ENCODE measurements at places on chromosomes 12 and 14.

GRCh38 chr12:24741216-24741615 lies 207.7 kb downstream of the BCAT1 start:
- DNase-seq, result no peak

- DNase-seq, result peak; percentile 75
Measured at GRCh38 chr14:99531251-99532096, 50.3 kb downstream of the CCNK start.

- DNase-seq, result peak; percentile 99
Measured at GRCh38 chr12:57487597-57488401, at the start of gene MARS1. Gene MARS1 (plus strand): TSS chr12:57488068. CDS start chr12:57488091, 23 bp downstream.

- DNase-seq, result peak; percentile 32
Measured at GRCh38 chr12:57890191-57891115, 43.9 kb upstream of the CTDSP2 start.

GRCh38 chr14:76486251-76486743 lies 110.4 kb downstream of the ESRRB start:
- no peak for DNase-seq

GRCh38 chr14:92173668-92174067 lies 51.9 kb downstream of the CPSF2 start:
- DNase-seq, result peak; percentile 10

DNA sequence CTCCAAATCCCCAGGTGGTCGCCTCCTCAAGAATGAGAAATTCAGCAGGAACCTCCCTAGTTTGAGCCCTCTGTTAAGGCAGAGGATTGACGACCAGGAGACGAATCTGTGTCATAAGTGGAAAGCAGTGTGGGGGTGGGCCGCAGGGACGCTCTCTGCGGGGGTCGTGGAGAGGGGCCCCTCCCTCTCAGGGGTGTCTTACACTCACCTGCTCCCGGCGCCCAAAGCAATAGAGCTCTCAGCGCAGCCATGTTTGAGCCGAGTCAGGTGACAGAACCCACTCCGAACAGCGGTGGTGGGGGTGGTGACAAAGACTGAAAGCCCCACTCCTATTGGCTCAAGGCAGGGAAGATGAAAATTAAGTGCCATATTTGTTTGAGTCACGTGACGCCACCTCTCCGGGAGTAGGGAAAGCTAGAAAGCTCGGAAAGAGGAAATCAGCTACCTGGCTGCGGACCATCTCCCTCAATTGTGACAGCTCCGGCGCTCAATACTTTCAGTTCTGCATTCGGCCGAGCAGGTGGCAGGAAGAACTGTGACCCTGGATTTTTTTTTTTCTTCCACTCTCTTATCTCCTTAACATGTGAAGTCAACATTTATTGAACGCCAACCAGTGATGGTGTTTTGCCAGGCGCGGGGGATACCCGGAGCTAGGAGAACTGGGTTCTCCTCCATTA lies at the start of gene ZFYVE26:
Gene ZFYVE26, minus strand, starts transcription at position 265 of the 677 bp plus-strand sequence. CDS start 627 bp downstream, outside the sequence.
- peak; percentile 98 for DNase-seq

DNA sequence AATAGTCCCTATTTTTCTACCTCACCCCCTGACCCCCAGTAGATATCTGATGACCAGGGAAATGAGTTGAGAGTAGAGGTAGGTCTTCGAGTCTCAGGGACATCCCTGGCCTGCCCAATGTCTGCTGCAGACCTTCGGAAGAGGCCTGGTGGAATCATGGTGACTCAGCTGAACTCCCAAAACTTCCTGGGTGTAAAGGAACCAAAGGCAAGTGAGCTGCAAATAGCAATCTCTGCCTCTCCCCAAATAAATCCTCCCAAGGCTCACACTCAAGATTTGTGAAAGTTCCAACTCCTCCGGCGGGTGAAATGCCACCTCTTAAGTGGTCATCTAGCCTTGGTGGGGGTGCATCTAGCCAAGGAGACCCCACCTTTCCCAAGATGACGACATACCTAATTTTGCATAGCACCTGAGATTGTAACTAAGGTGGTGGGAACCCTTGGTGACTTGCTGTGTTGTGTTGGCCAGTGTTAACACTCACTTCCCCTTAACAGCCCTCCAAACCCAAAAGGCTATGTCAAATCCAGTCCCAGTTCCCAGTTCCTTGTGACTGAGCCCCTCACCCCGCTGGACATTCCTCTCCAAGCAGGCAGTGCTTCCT lies 6.3 kb downstream of the ZFP36L1 start:
- peak; percentile 54 for DNase-seq

GRCh38 chr14:103801459-103801858 lies 45.9 kb downstream of the PPP1R13B start:
- no peak for DNase-seq

- no peak for DNase-seq
Measured at GRCh38 chr12:51051787-51052186, 3.7 kb downstream of the LETMD1 start.

GRCh38 chr14:95497561-95498011 lies 18.9 kb downstream of the SYNE3 start:
- DNase-seq, result no peak

DNA sequence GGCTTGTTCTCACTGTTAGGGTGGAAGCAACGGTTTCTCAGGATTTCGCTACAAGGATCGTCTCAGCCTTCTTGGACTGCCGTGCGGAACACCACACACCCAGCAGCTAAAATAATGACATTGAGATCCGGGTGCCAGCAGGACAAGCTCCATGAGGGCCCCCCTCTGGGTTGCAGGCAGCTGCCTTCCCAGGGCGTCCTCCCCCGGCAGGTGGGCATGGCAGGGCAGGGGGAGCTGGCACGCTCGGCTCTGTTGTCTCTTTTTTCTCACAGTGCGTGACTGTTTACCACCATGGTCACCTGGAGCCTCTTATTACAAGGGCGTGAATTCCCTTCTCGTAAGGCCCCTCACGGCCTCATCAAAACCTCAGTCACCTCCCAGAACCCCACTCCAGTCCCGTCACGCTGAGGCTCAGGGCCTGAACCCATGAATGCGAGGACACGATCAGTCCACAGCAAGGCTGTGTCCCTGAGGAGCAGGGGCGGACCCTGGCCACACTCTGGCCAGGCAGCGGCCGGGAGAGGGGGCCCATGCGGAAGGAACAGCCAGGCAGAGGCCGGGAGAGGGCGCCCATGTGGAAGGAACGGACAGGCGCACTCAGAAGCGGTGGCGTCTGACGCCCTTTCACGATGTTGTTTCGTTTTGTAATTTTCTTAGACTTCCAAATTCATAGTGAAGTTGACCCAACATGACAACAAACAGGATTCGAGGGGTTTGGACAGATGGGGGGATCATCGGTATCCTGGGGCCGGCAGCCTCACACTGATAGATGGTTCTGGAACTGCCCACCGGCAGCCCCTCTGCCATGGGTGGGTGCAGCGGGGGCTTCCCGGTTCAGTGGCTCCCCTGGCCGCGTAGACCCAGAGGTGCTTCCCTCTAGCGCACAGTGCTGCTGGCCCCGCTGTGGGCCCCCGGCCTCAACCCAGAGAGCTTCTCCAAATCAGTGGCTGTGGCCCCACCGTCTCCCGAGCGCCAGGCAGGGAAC lies 10.0 kb downstream of the LRCOL1 start:
- DNase-seq, result peak; percentile 65

DNA sequence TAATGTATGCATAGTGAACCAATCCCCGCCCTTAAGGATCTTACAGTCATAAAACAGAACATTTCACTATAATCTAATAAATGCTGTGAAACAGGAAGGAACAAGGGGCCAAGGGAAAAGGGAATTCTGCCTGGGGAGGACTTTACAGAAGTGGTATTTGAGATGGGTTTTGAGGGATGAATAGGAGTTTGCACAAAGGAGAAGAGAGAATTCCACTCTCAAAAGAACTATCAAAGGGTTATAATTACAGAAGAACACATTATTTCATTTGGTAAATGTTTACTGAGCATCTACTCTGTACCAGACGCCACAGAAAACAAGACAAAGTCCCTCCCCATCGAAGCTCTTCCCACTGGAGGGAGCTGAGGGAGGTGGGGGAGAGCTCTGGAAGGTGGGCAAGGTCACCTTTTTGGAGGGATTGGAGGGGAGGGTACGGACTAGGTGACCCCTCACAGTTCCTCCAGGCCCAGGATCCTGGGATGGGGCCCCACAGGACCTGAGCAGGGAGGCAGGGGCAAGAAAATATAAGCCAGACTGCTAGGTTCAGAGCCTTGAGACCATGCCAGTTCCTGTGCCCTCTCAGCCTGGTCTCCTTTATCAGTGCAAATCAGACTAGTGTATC lies 24.5 kb downstream of the PHETA1 start:
- no peak for DNase-seq

- no peak for DNase-seq
Measured at GRCh38 chr12:123269896-123270213, 1.8 kb downstream of the CDK2AP1 start.

GRCh38 chr12:122986258-122986871 lies 5.9 kb downstream of the ARL6IP4 start:
- DNase-seq, result no peak

DNA sequence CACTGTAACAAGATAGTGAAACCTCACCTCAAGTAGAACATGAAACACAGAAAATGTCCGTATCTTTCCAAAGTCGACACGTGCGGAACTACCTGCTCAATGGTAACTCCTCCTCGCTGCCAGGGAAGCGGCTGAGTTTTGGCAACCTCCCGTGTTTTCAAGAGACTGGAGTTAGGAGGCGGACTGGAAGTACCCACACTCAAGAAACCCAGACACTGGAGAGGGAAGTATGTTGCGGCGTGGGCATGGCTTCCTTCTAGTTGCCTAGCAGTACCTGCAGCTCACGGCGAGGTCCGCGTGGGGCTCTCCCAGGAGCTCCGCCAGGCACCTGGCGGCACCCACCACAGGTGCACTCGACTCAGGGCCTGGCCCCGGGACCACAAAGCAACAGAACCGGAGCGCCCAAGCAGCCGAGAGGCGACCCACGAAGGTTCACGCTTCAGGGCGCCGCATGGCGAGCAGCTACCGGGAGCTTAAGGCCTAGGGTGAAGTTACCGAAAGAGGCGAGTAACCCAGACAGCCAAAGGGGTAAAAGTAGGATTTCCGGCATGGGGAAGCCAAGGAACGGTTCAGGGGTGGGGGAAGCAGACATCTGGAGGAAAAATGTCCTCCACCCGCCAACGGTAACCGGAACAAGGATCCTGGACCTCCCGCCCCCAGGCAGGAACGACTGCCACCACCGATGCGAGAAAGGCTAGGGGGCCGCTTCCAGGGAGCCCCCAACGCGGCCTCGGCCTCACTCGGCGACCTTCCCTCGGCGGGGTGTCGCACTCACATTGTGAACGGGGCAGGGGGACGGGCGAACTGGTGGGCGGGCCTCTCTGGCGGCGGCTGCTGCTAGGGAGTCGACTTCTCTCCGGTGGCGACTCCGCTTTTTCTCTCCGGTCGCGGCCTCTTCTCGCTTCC lies 608 bp downstream of the PTGES3 start:
- peak; percentile 55 for DNase-seq

GRCh38 chr12:110004598-110004997 lies 5.4 kb downstream of the ANKRD13A start:
- DNase-seq, result no peak

DNA sequence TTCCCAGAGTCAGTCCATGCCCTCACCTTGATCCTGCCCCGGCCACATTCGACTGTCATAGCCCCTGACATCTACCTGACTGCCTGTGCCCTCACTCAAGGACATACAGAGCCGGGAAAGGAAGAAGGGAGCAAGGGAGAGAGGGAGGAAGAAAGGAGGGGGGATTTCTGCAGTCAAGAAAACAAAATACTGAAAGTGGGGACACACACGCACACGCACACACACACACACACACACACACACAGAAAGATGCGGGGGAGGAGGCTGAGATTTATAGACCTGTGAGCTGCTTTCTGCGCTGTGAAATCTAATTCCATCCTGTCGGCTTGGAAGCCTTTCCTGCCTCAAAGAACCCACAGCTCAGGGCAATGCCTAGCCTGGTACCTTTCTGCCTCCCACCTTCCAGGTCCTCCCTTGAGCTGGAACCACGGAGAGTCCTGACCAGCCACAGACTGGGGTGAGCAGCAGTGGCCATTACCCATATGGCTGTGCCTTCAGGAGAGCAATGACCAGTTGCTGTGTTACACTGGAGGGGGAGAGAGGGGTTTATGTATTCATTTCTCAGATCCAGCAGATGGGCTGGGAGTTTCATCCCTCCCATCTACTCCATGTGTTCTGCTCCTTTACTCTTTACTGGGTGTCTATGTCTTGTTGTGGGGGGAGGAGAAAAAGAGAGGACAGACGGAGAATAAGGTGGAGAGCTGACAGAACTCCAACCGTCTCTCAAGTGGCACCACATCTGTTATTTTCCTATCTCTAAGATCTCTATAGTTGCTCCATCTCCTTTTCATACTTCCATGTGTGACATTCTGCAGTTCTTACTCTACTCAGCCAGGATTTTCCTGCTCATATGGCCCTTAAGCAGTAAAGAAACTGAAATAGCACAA lies 12.9 kb downstream of the C14orf93 start:
- no peak for DNase-seq

GRCh38 chr14:37466003-37466622 lies 128.9 kb downstream of the FOXA1 start:
- no peak for DNase-seq

All from adipocyte (in vitro differentiated cells).